NCI-H2081 treated with DMSO at 0.1 percent for 48 hours (cell line): ENCODE measurements at places on chromosomes 7 and 10.

DNA sequence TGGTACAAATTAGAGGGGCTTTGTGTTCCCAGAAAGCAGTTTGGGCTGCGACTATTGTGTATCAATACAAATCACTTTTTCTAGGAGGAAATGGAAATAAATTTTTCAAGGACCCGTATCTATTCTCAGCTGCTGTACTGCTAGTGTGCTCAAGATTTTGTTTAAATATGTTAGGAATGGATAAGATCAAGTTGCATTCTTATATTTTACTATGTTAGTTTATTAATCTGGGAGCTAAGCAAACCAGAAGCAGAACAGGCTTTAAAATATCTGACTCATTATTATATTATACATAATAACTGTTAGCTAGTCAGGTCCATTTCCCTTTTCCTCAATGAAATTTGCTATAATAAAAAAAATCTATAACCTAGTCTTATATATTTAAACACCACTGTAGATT, 11.1 kb upstream of the GLCCI1 start:
- no peak for DNase-seq

DNA sequence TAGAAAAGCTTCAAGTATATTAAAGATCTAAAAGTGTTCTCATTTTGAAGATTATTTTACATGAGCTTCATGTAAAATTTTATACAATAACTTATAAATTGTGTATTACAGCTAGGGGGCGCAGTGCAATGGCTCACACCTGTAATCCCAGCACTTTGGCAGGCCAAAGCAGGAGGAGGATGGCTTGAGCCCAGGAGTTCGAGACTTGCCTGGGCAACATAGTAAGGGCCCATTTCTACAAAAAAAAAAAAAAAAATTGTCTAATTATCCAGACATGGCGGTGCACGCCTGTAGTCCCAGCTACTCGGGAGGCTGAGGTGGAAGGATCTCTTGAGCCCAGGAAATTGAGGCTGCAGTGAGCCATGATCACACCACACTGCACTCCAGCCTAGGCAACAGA, 16.6 kb downstream of the ACBD5 start:
- DNase-seq = no peak

- no peak for DNase-seq
Observed at GRCh38 chr10:114391599-114391998, 12.7 kb downstream of the AFAP1L2 start.

DNA sequence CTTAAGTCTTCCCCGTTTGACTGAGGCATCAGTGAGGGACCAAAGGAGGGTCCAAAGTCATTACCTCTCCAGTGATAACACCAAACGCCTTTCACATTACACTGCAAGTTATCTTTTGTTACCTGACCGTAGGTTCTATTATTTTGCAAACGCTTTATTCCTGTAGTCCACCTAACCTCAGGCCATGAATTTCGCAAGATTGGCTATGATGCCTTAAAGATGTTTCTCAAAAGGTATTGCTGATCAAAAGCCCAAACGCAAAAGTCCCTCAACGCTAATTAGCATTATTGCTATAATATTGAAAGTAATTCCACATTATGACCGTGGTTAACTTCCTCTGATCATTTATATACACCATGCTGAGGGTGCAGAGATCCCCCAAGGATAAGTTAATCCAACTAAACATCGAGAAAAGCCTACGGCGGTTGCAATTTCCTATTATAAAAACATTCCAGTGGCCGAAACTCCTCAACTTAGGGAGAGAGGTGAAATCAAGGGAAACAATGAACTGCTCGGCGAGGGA, 649 bp downstream of the DNA2 start:
- DNase-seq = no peak

GRCh38 chr7:108226816-108227299, 96.7 kb upstream of the LAMB4 start:
- no peak for DNase-seq

- DNase-seq = no peak
Observed at GRCh38 chr10:30587522-30588031, 42.0 kb downstream of the LYZL2 start.

- no peak for DNase-seq
Observed at GRCh38 chr10:102504179-102504975, 605 bp downstream of the SUFU start.

DNA sequence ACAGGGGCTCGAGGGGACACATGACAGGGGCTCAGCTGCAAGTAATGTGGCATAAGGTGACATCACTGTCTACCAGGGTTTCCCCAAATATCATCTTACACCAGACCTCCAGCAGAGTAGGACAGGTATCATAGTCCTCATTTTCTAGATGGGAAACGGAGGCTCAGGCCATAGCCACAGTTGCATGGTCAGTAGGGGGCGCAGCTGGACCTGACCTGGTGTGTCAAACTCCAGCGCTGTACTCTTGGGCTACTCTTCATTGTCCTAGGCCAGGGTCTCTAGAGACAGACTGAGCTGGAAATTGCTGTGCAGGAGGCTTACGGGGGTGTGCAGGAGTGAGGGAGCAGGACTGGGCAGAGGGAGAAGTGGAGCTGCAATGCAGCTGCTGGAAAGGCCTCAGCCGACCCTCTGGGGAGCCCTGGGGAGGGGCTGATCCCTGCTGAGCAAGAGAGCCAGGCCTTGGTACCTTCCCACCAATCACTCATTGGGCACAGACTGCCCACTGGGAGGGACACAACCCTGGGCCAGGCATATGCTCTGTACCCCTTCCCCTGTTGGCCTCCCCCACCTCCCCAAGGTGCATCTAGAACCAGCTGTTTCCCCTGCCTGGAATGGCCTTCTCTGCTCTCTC, 89.9 kb downstream of the CDH23 start:
- no peak for DNase-seq

- DNase-seq = no peak
Observed at GRCh38 chr7:146054909-146055308, 61.7 kb upstream of the CNTNAP2 start.

GRCh38 chr7:4486907-4487306, 195.2 kb upstream of the FOXK1 start:
- DNase-seq = no peak

GRCh38 chr7:45573204-45573603, 964 bp upstream of the ADCY1 start:
- DNase-seq = no peak

DNA sequence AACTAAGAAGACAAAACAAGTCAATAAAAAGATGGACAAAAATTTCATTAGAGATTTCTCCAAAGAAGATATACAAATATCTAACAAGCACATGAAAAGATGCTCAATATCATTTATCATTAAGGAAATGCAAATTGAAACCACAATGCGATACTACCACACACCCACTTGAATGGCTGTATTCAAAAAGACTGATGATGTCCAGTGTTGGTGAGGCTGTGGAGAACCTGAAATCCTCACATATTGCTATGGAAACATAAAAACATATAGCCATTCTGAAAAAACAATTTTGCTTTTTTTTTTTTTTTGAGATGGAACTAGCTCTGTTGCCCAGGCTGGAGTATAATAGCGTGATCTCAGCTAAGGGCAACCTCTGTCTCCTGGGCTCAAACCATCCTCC, 124.1 kb upstream of the LAMB4 start:
- DNase-seq = no peak

GRCh38 chr10:30436191-30436611, 2.2 kb downstream of the MAP3K8 start:
- DNase-seq = no peak

- no peak for DNase-seq
Observed at GRCh38 chr10:11183015-11183414, 165.3 kb downstream of the CELF2 start.

- DNase-seq = no peak
Observed at GRCh38 chr7:31488562-31489203, 25.2 kb upstream of the ITPRID1 start.

- no peak for DNase-seq
Observed at GRCh38 chr7:36978461-36978860, 254.2 kb upstream of the AOAH start.

- no peak for DNase-seq
Observed at GRCh38 chr7:96720843-96721242, 11.2 kb upstream of the SEM1 start.

- no peak for DNase-seq
Observed at GRCh38 chr7:19066170-19066569, 51.3 kb downstream of the TWIST1 start.

DNA sequence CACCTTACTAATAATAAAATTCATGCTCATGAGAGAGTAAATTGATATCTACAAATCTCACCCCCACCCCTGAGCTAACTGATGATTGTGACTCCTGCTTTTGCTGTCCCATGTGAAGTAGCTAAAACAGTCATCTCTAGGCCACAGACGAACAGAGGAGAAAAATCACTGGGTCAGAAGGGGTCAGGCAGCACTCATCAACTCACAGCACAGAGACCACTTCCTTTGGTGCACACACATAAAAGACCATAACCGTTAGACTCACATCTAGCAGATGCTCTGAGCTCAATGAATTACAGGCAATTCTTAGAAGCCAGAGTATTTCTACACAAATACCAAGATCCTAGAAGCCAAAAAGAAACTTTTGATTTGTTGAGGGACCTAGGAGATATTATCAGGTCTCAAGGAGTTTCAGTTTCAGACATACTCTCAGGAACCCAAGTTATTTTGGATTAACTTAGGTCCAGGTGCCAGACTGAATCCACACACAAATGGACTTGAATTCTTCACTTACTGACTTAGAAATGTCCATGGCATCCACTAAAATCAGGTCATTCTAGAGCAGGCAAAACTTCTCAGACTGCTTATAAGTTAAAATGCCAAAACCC, 65.0 kb upstream of the TES start:
- DNase-seq = no peak

- DNase-seq = no peak
Observed at GRCh38 chr7:103989200-103989784, at the start of gene RELN. Gene RELN, minus strand, starts transcription at chr7:103989658. Its CDS starts 302 bp downstream, at chr7:103989356.

DNA sequence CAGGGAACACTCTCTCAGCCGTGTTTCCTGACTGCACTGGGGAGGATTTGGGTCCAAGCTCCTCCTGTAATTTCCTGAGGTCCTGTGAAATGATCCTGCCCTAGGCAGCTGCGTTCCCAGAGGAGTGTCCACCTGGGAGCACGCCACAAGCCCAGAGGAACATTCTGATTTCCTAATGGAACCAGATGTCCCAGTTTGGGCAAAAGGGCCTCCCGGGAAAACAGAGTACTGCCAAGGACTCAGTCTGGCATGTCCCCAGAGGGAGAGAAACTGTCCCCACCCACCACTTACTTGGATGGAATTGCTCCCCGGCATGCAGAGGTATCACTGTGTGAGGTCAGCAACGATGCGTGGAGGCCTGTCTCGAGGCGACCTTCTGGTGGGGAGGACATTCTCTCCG, 34.5 kb downstream of the ASB13 start:
- DNase-seq = no peak

DNA sequence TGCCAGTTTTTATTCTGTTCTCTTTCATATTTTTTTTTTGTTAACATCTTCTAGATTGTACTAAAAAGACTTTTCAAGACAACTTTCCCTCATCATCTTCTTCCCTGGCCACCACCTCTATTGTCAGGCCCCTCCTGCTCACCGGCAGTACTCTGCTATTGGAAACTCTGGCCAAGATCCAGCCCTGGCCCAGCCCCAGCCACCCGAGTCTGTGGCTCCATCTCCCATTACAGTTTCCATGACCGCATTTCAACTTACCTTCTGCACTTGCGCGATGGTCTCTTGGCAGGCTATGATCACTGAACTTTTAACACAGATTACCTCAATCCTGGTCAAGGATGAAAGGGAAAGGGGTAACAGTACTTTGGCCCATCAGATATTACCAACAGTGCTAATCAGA, 137.7 kb upstream of the POM121L12 start:
- DNase-seq = no peak

- DNase-seq = no peak
Observed at GRCh38 chr10:96656839-96657238, 63.5 kb downstream of the PIK3AP1 start.

DNA sequence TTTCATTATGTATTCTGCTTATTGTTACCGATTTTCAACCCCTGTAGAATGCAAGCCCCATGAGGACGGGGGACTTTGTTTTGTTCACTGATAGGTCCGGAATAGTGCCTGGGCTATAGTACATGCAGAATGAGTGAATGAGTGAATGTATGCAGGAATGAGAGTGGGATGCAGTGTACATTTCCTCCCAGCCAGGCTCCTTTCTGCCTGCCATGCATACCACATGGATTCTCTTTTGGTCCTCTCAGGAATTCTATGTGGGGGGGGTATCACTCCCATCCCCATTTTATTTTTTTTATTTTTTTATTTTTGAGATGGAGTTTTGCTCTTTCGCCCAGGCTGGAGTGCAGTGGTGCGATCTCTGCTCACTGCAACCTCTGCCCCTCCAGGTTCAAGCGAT, 16.7 kb downstream of the TRIM56 start:
- DNase-seq = no peak

- no peak for DNase-seq
Observed at GRCh38 chr10:87635498-87636312, 24.0 kb upstream of the PAPSS2 start.

- DNase-seq = no peak
Observed at GRCh38 chr7:31410265-31410664, 69.7 kb upstream of the NEUROD6 start.

GRCh38 chr7:116809636-116810266, 52.6 kb upstream of the CAPZA2 start:
- peak; percentile 81 for DNase-seq

- no peak for DNase-seq
Observed at GRCh38 chr7:142298627-142299026, 40.8 kb upstream of the PRSS58 start.

- DNase-seq = no peak
Observed at GRCh38 chr7:101924171-101924570, 106.7 kb downstream of the CUX1 start.

- no peak for DNase-seq
Observed at GRCh38 chr7:12993025-12993424, 305.6 kb downstream of the ARL4A start.

GRCh38 chr7:96069401-96069800, 252.5 kb downstream of the SLC25A13 start:
- DNase-seq = no peak

GRCh38 chr10:118922226-118922625, 107.3 kb upstream of the NANOS1 start:
- DNase-seq = no peak

DNA sequence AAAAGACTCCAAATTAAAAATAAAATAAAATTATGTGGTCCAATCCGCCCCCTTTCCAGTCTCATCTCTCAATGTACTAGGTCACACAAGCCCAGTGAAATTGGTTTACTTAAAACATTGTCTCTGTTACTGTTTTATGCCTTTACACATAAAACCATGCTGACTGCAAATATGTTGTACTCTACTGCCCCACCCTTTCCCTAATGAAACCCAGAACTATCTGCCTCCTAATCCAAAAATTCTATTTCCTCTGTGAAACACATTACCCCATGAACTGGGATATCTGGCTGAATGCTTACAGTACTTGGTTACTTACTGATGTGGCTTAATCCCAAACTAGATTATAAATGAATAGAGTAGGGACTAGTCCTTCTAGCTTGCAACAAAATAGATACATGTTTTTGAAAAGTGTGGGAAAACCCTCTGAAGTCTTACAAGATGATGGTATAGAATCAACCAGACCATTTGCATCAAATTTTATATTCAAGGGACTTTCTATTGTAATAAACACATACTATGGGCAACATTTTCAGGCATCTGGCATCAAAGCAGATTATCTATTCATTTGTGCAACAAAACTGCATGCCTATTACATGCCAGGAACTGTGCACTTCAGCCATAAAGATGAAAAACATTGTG, 10.0 kb upstream of the KMT2E start:
- DNase-seq = no peak
